EH (cell line): ENCODE measurements at places on chromosomes 7 and 10.

- DNase-seq, result peak; percentile 96
These were observed 183.2 kb downstream of the PRPF18 start for GRCh38 chr10:13769946-13770345.

- no peak for DNase-seq
These were observed 26.1 kb upstream of the FIS1 start for GRCh38 chr7:101271021-101271420.

DNA sequence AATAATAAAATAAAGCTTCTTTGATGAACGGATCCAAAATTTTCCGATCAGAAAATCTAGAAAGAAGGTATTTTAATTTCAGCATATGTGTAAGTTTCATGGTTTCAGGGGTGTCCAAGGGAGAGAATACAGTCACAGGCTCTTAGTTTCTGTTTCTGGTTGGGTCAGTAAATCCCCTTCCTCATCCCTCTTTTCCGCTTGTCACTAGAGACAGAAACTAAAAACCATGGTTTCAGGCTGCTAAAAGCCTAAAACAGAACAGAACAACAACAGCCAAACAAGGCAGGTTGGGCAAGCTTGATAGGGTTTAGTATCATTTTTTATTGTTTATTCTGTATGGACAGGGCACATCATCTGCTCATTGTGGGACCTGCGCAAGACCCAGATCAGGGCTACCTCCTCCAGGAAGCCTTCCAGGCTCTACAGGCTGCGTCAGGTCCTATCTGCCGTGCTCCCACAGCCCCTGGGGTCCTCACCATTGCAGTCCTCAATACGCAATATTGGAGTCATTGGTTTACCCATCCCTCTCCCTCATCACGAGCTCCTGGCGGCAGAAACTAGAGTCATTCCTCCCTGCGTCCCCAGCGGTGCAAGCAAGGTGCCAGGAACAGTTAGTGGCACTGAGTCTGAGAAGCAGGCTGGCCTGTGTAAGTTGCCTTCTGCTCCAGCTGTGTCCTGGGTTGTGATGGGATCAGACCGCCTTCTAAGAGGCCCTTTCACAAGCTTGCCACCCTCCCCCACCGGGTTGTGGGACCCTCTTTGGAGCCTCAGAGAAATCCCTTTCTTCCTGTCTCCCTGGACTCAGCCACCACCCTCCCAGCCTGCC lies 70.2 kb upstream of the CUX1 start:
- no peak for DNase-seq

GRCh38 chr7:47807756-47808155 lies 140.5 kb downstream of the PKD1L1 start:
- no peak for DNase-seq

- DNase-seq, result peak; percentile 73
These were observed 83.5 kb downstream of the GNAT3 start for GRCh38 chr7:80428161-80429054.

DNA sequence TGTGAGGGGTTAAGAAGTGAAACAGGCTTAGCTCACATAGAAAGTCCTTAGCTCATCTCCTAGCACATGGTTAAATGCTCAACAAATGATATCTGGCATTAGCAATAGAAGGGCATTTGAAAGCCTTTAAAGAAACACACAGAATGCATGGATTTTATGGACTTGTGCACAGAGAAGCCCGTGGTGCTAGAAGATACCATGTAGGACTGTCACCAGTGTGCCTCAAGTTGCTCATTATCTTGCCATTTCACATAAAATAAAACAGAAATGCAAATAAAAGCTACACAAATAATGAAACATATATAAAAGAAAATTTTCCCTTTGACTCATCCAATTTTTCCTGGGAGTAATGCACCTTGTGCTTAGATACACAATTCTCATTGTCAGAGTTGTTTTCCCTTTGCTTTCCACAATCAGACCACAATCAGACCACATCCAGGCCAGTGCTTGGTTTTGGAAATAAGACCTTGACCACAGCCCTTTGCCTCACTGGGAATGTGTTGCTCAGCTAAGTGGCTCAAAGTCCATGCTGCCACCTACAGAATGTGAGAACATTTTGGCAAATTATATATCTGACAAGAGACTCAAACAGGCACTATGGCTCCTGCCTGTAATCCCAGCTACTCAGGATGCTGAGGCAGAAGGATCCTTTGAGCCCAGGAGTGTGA lies 9.5 kb upstream of the WDR11 start:
- DNase-seq, result peak; percentile 8

DNA sequence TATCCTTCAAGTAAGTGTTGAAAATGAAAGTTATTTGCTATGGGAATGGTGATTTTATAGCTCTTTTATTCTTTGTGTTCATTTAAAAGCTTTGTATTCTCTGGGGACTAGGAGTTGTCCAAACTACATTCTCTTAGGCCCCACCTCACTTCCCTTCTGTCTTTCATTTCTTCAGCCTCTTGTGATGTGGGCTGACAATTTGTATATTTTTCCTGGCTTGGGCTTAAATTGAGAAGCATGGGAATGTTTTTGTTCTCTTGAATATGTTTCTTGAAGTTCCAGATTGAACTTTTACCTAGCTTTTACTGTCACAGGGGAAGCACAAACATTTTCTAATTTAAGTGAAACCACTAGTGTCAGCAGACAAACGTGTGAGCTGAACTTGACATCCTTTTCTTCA lies 27.9 kb downstream of the BBS9 start:
- peak; percentile 5 for DNase-seq

GRCh38 chr7:101784292-101785127 lies 32.9 kb upstream of the CUX1 start:
- DNase-seq, result peak; percentile 8

DNA sequence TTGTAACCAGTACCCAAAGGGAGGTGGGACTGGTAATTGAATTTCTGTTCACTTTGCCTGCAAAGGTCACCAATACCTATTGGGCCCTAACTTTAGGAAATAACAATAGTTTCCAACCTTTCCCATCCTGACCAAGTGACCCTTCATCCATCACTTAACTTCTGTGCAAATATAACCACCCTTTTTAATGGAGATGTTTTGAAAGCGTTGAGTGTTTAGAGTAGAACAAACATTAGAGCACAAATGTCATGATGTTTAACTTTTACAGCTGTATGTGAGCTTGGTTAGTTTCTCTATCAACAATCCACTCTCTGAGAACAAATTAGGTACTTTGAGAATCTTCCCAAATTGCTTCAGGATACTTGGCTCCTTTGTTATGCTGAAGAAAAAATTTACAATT lies 66.4 kb downstream of the MET start:
- no peak for DNase-seq

DNA sequence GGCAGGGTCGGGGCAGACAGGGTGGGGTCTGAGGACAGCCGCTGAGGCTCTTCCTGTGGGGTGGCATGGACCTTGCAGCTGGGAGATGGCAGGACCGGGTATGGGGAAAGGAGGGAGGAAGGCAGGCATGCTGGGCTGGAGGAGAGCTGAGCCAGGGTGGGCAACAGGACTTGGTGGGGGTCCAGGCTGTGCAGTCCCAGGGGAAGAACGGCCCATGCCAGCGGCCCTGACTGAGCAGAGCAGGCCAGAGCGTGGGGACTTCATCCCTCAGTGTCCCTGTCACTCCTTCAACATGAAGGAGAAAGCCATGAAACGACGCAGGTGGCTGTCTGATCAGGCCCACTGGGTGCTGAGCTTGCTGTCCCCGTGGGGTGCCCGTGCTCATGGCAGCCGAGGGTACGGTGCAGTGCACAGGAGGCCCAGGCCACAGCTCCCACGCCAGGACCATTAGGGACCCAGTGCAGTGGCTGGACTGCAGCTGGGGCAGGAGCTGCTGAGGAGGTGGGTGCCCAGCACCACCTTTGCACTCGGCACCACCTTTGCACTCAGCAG lies 519.6 kb downstream of the PTPRN2 start:
- no peak for DNase-seq

- peak; percentile 76 for DNase-seq
These were observed 38.9 kb downstream of the DNAJB12 start for GRCh38 chr10:72315611-72316385.

- no peak for DNase-seq
These were observed 9.6 kb downstream of the ELMO1 start for GRCh38 chr7:37438906-37439652.

GRCh38 chr10:49280001-49280408 lies 19.0 kb upstream of the C10orf71 start:
- peak; percentile 46 for DNase-seq

- no peak for DNase-seq
These were observed 45.9 kb upstream of the BET1 start for GRCh38 chr7:94050046-94050445.

DNA sequence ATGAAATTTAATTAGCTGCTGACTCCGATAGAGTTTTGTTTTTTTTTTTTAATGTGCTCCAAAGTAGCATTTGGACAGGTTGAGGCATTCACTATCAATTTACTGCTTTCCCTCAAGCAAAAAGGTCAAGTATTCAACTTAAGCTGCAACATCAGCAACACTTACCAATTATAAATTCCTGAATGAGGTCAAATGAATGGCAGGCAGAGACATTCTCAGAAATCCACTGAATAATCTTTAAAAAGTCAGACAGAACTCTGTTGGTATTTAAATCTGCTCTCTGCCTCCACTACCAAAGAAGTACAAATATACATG lies 62.8 kb downstream of the GSAP start:
- DNase-seq, result peak; percentile 59

GRCh38 chr7:152365982-152366603 lies 69.7 kb downstream of the KMT2C start:
- no peak for DNase-seq

- DNase-seq, result peak; percentile 38
These were observed 56.9 kb upstream of the MYL10 start for GRCh38 chr7:101686030-101686429.

DNA sequence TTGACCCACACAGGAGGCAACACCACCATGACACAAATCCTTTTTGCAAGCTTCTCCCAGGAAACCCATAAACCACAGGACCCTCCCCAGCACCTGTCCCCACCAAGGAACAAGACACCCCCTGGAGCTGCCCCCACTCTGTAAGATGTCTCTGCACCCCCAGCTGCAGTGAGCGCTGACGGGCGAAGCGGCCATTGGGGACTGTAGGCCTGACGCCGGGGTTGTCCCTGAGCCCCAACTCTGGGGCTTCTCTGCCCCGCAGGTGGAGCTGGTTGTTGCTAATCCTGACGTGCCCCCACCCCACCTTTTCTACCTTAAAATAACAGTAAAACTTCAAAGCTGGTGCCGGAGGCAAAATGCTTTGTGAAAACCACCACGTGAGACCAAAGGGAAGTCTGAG lies 94.7 kb upstream of the PPP2R2D start:
- no peak for DNase-seq

DNA sequence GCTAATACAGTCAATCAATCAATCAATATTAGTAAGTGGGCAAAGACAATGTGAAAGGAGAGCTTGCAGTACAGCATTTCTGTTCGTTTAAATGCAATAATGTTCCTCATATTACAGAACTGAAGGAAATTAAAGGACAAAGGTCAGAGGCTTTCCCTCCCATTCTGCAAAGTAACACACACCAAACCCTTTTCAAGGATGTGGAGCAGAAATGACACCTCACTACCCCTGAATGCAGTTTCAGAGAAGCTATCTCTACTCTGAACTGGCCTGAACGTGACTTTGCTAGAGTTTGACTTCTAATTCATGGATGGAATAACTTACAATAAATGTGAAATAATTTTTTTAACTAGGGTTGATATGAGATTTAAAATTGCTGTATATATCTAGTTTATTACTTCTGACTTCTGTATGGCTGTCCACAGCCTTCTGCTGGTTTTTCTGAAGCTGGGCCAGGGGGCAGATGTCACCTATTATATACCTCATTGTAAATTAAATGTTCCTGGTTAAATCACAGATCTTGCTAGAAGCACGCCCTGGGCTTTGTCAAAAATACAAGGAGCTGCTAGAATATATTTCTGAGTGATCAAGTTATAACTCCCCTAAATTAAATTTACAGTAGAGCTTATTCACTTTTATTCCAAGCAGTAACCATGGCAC lies 156.9 kb upstream of the C7orf33 start:
- DNase-seq, result no peak

DNA sequence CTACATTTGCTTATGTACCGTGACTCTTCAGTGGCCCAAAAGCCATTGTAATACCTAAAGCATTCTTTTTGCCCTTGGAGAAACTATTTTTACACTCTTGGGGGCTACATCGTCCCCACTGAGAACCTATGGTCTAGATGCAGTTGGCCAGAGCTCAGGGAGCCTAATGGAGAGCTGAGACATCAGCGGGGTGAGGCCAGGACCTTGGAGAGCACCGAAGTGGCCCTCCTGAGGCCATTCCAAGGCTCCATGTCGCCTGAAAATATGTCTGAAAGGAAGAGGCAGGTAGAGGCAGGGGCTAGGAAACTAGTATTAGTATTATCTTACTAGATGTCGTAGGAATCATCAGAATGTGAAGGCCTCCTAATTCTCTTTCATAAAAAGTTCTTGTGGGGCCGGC lies 4.9 kb downstream of the PKD2L1 start:
- peak; percentile 30 for DNase-seq

- peak; percentile 80 for DNase-seq
These were observed 4.4 kb upstream of the BICC1 start for GRCh38 chr10:58508316-58508715.

DNA sequence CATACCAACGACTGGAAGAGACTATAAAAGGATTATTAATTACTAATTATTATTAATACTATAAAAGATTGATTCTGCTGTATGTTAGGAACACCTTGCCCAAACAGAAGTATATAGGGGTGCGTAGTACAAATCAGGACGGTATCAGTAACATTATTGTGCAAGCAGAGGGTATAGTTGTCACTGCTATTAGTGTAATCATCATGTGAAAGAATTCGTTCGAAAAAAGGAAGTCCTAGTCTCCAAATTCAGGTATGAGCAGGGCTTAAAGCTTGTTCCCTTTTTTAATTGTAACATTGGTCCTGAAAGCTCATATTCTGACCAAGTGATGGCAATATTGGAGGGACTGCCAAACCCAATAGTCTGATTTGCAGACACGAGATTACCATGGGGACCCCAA lies 81.8 kb downstream of the THSD7A start:
- no peak for DNase-seq

DNA sequence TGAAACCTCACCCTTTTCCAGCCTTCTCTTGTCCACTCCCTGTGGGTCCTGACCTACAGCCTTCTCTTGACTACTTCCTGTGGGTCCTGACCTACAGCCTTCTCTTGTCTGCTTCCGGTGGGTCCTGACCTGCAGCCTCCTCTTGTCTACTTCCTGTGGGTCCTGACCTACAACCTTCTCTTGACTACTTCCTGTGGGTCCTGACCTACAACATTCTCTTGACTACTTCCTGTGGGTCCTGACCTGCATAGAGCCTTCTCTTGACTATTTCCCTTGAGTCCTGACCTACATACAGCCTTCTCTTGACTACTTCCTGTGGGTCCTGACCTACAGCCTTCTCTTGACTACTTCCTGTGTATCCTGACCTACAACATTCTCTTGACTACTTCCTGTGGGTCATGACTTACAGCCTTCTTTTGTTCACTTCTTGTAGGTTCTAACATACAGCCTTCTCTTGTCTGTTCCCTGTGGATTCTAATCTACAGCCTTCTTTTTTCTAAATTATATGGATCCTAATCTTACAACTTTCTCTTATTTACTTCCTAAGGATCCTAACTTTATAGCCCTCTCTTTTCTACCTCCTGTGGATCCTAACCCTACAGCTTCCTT lies 36.5 kb downstream of the C10orf71 start:
- no peak for DNase-seq

DNA sequence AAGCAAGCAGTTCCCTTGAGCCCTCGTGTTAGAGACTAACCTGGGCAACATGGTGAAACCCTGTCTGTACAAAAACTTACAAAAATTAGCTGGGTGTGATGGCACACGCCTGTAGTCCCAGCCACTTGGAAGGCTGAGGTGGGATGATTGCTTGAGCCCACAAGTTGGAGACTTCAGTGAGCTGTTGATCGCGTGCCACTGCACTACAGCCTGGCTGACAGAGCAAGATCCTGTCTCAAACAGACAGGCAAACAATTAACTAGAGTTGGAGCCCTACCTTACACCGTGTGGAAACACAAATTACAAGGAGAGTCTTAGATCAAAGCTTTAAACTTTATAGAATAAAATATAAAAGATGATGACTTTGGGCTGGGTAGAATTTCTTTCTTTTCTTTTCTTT lies 219.5 kb downstream of the CUX1 start:
- no peak for DNase-seq
